HepG2 (cell line): ENCODE measurements at places on chromosomes 13 and 19.

DNA sequence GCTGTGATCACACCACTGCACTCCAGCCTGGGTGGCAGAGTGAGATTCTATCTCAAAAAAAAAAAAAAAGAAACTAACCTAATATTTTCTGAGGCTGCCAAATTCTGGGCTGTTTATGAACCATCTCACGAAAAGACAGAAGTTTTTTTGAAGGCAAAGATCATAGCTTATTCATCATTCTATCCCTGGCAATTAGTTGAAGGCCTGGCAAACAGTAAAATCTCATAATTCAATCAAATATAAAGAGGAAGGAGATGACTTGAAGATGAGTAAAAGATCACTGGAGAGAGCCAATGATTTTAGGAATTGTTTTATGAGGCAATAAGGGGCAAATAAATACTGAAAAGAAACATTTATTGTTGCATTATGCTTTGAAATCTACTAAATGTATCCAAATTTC, 216.5 kb downstream of the DCLK1 start:
- no peak for DNase-seq

DNA sequence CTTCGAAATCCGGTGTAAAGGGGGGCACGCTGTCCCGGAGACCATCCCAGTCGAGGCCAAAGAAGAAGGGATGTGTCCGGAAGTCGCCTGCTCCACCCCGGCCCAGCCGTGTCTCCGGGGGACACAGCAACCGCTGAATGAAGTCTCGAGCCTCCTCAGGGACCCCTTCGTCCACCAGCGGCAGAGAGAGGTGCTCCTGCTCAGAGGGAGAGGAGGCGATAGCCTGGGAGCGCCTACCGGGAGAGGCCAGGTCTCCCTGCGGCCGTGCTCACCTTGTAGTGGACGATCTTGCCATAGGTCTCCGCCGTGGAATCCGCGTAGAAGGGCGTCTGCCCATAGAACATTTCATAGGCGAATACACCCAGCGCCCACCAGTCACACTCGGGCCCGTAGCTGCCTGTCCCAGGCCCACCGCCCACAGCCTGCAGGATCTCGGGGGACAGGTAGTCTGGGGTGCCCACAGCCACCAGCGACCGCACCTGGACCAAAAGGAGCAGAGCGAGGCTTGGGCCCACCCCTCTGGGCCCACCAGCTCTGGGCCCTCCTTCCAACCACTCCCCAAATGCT, 4.8 kb downstream of the DMPK start:
- no peak for DNase-seq

DNA sequence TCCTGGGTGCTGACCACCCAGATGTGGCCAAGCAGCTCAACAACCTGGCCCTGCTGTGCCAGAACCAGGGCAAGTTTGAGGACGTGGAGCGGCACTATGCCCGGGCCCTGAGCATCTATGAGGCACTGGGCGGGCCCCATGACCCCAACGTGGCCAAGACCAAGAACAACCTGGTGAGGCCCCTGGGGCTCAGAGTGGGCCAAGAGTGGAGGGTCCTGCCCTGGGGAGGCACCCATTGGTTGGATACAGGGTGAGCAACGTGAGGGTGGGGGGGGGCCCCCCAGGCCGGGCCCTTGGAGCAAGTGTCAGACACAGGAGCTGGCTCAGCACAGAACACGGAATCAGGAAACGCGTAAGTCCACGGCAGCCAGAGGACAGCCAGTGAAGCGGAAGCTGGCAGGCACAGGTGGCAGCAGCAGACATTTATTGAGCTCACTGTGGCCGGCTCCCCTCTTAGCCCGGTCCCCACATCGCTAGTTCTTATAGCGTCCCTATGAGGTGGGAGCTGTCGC, 8.9 kb downstream of the KLC3 start:
- DNase-seq = no peak

DNA sequence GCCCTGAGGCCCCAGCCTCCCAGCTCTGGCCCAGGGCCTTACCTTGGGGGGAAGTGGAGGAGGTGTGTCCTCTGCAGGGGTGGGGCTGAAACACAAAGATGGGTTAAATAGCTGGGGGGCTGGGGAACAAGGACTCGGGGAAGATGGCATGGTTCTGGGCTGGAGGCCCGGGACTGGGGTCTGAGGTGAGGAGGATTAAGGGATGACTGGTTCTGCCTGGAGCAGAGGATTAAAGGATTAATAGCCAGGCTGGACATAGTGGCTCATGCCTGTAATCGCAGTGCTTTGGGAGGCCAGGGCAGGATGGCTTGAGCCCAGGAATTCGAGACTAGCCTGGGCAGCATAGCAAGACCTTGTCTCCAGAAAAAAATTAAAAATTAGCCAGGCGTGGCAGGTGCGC, 11.6 kb downstream of the MAP4K1 start:
- DNase-seq = no peak

- DNase-seq = no peak
Observed at GRCh38 chr19:55353803-55354697, 469 bp downstream of the COX6B2 start.

DNA sequence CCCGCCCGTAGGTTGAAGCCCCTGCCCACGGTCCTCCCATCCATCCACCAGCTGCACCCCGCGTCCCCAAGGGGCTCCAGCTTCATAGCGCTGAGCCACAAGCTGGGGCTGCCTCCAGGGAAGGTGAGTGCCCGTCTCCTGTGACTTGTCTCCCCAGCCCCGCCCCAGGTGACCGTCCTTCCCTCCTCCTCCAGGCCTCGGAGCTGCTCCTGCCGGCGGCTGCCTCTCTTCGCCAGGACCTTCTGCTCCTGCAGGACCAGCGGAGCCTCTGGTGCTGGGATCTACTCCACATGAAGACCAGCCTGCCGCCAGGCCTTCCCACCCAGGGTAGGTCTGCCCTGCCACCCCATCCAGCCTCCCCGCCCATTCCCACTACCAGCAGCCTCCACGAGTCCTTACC, 7.5 kb downstream of the HAUS5 start:
- no peak for DNase-seq

DNA sequence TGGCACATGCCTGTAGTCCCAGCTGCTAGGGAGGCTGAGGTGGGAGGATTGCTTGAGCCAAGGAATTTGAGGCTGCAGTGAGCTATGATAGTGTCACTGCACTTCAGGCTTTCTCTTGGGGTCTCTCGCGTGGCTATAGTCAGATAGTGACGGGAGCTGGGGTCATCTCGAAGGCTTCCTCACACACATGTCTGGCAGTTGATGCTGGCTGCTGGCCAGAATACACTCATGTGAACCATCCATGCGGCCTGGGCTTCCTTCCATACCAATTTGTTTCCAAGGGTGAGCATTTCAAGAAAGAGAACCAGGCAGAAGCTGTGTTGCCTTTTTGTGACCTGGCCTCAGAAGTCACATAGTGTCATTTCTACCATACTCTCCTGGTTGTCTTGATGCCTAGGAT, 26.4 kb downstream of the LEUTX start:
- no peak for DNase-seq

GRCh38 chr19:40193587-40193849, 2.3 kb downstream of the MAP3K10 start:
- DNase-seq = no peak

DNA sequence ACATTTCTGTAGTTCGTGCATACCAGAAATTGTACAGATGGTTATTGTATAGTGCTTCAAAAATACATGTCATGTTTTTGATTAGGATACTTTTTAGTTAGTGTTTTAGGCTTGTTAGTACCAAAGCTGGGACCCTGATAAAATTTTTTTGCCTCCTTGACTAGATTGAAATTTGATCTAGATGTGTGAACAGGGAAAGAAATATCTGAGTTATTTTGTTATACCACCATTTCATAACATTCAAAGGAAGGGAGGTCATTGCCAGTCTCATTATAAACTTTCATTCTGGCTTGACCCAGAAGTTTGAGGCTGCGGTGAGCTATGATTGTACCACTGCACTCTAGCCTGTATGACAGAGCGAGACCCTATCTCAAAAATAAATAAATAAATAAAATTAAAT, 9.0 kb downstream of the LMO7 start:
- no peak for DNase-seq

DNA sequence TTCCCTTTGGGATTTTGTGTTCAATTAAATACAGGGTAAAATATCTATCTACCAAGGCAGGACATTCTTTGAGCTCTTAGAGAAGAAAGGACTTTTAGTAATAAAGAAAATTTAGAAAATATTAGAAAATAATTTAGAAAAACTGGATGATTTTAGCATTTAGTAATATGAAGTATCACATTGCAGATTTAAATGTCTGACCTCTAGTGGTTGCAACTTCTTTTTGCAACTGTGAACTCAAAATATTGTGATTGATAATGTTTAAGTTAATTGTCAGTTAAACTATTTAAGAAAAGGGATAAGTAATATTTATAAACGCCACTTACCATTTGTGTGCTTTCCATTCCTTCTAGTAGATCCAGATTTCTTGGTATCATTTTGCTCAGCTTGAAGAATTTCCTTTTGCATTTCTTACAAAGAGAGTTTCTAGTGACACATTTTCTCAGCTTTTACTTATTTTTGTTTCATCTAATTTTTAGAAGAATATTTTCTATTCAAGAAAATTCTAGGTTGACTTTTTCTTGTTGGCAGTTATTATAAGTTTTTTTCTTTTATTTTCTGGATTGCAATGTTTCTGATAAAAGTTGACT, 10.3 kb upstream of the POSTN start:
- DNase-seq = no peak

GRCh38 chr13:69124996-69125395, 982.6 kb upstream of the ATXN8OS start:
- DNase-seq = no peak

DNA sequence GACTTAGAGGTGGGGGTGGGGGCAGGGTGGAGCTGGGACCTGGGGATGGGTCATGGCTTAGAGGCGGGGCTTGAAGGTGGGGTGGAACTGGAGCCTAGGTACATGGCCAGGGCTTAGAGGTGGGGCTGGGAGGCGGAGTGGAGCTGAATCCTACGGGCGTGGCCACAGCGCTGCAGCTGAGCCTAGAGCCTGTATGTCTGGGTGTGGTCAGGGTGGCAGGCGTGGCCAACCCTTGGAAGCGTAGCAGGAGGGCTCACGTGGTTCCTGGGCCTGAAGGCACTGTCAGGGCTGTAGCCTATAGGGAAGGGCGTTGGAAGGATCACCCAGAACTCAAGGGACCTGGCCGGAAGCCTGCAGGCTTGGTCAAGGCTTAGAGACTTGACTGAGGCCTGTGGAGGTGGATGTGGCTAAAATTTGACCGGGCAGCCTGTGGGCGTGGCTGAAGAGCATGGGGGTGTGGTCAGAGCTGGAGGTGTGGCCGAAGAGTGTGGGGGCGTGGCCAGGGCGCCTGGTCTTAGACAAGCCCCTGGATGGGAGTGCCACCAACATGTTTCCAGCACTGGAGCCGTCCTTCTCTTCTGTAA, 24.3 kb downstream of the COLGALT1 start:
- DNase-seq = no peak

DNA sequence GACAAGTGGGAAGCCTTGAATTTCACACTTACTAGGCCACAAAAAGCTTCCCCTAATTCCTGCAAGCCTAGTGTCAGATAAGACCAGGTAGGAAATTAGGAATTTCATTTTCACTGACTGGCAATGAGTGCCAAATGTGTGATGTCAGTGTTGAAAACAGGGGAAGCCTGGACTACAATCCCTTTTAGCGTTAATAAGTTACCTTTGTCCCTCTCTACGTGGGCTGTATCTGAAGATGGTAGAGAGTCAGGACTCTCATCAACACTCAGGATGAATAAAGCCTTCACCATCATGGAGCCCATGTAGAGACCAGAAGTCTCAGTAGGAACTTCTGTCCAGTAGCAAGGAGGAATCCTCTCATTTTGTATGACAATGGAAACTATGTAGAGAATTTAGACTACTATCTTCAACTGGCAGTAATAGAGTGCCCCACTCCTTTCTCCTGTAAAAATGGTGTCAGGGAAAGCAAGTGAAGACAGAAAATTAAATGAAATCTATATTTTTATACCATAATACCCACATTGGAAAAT, 324.1 kb upstream of the KLHL1 start:
- no peak for DNase-seq

DNA sequence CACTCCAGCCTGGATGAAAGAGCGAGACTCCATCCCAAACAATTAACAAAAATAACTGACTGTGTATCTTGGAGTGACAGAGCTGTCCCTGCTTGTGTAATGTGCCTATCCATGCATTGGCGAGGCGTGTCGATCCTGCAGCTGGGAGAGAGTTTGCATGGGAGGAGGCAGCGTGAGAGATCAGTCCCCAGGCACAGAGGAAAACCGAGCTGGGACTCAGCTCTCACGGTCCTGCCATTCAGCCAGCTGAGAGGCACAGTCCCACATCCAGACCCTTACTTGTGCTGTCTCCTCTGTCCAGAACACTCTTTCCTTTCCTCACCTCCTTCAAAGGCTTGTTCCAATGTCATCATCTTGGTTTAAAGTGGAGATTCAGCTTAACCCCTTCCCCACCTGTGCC, 11.9 kb upstream of the SULT2B1 start:
- no peak for DNase-seq

DNA sequence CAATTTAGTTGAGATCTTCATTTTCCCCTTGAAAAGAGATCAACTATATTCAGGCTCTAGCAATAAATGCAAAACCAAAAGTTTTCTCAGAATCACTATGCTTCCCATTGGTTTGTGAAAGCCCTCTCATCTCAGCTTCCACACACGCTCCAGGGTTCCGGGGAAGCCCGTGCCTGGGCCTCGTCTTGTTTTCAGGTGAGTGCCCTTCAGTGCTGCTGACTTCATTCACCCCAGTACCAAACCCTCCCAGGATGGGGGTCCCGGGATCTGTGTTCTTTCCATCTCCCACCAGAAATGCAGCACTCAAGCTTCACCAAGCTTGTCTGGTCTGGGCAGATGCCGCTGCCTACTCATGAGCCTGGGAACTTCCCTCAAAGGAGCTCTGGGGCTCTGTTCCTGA, 97.7 kb downstream of the TEX29 start:
- DNase-seq = no peak

- DNase-seq = no peak
Observed at GRCh38 chr19:16922949-16923348, 34.1 kb downstream of the F2RL3 start.

DNA sequence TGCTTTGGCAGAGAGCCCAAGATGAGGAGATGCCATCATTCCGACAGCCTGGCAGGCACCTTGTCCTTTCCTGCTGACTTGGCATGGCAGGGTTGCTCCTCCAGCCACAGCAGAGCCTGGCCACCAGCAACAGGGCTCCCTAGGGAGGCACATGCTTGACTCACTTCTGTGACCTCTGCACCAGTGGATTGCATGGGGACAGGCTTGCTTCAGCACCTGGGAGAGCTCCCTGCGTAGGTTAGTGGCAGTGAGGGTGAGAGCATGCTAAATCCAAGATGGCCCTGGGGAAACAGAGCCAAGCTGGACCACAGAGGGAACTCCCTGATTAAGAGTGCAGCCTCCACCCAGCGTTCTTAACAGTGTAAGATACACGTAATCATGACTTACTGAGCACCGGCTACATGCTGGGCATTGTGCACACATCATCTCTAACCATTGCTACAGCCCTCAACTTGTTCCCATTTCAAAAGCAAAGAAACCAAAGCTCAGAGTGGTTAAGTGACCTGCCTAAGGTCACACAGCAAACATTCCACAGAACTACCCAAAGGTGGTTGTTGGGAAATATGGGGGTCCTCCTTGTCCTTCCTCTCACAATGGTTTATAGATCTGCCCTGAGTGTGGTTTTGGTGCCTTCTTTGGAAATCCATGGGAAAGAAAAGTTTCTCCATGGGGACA, 116.6 kb upstream of the UQCRFS1 start:
- DNase-seq = peak; percentile 15

GRCh38 chr13:79557666-79558065, 76.7 kb downstream of the NDFIP2 start:
- no peak for DNase-seq

- DNase-seq = no peak
Observed at GRCh38 chr13:109396266-109396665, 390.1 kb downstream of the IRS2 start.
